ENCODE measurements at places on chromosomes 2 and 18.

- no peak for DNase-seq
Observed at GRCh38 chr18:51525453-51526225, 328.2 kb upstream of the MEX3C start.

- DNase-seq = no peak
Observed at GRCh38 chr2:74703373-74703772, 49.3 kb downstream of the SEMA4F start.

DNA sequence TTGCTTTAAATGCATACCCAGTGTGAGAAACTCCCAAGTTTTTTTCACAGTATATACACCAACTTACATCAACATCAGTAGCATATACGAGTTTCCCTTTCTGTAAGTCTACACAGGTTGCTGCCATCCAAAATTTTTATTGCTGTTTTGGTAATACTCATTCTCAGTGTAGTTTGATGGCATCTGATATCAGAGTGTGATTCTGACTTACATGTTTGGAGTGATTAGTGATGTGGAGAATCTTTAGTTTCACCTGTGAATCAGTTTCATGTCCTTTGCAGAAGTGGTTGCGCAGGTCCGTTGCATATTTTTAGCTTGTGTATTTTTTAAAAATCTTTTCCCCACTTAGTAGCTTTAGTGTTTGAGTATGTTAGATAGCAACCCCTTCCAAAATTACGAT is 50.1 kb downstream of the CCDC74A start:
- DNase-seq = no peak

- DNase-seq = no peak
Observed at GRCh38 chr2:118800736-118801135, 46.7 kb downstream of the EN1 start.

- no peak for DNase-seq
Observed at GRCh38 chr2:45567288-45567963, 43.6 kb downstream of the SRBD1 start.

DNA sequence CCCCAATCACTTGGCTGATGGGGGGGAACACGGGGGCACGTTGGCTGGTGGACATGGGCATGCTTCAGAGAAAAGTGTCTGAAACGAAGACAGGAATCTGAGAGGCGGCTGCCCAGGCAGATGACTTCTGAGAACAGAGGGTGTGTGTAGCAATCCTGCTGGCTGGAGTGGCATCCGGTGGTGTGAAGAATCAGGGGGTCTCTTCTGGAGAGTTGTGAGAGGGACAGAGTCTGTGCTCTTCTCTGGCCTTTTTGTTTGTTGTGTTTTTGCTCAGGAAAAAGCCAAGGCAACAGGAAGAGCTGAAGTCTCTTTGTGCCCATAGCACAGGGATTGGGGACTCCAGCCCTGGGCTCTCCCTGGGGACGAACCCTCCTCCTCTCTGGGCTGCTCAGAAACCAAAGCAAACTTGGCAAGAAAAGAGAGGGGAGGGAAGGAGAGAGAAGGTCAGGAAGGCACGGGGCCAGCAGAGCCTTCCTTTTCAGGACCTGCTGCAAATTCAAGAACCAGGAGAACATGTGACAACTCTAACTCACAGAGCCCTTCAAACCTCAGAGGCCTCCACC is 97.0 kb upstream of the SMAD2 start:
- no peak for DNase-seq

DNA sequence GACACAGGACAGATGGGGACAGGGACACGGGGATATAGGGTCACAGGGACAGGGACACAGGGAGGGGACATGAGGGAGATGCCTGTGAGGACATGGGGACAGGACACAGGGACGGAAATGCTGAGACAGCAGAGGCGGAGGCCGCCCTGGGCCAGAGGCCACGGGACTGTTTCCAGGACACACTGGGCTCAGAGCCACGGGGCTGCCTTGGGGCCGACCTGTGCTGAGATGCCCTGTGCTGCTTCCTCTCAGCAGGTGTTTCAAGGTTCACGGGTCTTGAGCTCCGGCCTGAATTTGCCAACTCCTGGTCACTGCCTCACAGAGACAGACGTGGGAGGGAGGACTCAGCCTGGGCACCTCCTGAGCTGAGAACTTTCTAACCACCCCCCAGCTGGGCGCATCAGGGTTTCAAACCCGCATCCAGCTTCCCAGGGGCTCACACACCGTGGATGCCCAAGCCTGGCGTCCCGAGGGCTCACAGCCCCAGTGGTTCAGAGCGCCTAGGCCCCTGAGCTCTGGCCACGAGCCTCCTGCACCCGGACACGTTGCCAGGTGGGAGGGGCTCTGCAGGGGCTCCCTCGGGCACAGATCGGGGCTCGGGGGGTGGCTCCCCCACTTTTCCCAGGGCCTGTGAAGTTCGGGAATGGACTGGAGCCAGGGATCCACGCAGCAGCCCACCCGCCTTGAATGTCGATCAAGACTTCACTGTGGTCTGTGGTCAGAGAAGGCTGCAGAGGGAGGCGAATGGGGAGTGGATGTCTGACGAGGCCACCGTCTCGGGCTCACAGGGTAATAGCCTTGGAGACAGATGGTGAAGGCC is 64.1 kb downstream of the SLC66A2 start:
- DNase-seq = no peak

- no peak for DNase-seq
Observed at GRCh38 chr2:37632310-37632709, 39.1 kb downstream of the CDC42EP3 start.

DNA sequence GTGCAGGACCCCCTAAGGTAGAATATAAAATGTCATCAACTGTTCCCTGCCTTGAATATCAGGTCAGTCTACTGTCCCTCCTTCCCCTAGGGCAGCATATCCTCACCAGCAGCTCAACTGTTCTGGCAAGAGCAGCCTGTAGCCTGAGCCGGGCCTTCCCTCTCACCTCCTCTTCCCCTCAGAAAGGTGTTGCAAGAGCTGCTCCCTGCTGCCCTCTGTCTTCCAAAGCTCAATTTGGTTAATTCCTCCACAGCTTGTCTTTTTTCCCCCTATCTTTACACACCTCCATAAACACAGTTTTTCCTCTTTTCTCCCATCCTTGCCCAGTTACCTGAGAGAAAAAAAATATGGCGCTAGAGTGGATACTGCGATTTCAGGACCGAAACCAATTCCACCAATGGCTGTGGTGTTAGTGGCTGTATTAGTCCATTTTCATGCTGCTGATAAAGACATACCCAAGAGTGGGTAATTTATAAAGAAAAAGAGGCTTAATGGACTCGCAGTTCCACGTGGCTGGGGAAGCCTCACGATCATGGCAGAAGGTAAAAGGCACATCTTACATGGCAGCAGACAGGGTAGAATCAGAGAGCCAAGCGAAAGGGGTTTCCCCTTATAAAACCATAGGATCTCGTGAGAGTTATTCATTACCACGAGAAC is 184.7 kb downstream of the MREG start:
- peak; percentile 37 for DNase-seq

GRCh38 chr2:55099878-55100820 is 49.9 kb upstream of the RTN4 start:
- no peak for DNase-seq

DNA sequence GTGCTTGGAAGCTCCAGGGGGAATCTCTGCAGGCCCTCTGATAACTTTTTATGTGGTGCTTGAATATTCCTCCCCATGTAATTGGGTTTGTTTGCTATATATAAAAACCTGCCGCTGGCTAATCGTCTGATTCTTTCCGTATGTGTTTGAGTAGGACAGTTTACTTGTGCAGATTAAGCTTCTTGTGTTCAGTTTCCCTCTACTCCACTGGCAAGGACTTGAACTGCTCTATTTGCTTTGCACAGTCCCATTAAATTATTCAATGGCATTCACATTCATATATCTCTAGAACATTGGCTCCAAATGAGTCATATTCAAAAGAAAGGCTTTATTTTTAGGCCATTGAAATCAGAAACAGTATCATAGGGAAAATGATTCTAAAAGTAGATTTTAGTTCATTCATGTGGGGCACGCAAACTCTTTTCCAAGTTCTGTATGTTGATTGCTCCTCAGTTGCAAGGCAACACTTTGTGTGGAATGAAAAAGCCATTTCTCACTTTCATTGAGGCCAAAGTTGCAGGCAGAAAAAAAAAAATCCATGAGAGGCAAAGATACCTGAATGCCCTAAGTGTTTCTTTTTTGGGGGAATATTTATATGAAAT is 1682.3 kb upstream of the PIK3C3 start:
- DNase-seq = no peak

- DNase-seq = no peak
Observed at GRCh38 chr2:156350374-156351142, 18.0 kb upstream of the NR4A2 start.

DNA sequence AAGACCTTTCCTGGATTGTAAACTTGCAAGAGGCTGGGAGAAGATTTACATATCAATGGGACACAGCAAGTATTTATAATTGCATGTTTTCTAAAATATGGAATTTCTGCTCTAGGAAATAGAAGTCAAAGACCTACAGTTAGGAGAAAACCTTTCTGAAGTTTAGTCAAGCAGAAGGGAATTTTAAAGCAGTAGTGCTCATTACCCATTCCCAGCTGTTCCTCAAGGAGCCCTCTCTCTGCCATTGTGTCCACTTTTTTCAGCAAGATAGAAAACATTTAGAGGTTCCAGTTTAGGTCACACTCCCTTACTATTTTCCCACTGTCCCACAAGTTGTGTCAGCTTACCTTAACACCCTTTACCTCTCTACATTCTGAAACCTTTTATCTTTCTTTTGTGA is 584.0 kb upstream of the CHAC2 start:
- DNase-seq = no peak

DNA sequence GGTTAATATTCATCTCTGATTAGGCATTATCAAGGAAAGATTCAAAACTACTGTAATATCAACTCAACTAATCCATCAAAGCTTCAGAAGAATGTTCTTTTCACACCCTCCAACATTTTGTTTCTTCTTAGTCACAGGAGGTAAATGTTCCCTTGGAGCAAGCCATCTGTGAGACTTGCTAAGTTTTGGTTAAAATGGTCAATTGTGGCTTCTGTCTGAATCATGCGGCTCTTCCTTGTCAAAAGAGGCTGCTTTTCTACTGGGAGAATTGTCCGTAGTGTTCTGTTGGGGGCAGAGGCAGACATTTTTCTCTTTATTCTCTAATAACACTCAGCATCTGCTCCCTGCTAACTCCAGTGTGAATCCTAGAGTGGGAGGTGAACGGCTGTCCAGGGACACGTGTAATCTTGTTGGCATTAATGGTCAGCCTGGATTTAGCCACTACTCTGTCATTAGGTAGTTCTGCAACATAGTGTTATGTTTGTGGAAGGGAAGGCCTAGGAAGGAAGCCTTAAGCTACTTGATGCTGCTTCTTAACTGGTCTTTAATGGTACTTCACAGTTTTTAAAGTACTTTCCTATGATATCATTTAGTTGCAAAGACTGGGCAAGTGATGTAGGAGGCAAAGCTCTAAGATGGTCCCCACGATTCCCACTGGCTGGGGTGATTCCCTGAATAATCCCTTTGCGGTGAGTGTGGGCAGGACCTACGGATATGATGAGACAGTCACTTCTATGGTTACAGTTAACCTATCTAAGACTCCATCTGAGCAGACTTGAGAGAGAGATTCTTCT is 22.6 kb upstream of the FAP start:
- no peak for DNase-seq

DNA sequence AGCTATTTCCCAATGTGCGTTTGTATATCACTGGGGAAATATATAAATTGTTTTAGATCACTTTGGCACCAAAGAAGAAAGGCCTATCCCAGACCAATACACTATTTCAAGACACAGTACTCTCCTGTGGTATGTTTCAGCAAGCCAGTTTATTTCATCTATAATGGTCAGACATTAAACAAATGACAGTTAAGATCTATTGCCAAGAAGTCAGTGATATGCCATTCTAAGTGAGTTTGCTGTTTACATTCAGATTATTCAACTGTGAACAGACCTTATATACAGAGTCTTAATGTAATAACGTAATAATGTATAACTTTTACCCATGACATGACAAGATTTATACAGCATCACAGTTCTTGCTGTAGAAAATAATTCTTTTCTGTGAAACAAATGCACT is 352.7 kb downstream of the CDH7 start:
- no peak for DNase-seq

DNA sequence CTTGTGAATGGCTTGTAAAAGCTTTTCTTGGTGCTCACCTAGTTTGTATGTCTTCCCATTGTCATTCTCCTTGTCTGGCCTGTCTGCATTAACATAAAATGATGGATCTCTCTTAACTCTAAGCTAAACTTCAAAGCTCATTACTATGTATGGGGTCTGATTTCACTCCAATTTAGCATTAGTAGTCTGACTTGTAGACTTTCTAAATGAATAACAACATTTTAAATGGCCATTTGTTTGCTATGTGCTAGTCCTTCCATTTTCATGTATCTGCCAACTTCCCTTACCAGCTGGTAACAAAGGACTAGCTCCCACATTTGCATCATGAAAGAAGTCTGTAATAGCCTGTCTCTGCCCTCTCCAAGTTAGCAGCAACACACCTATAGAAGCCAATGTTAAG is 324.2 kb upstream of the RGPD4 start:
- no peak for DNase-seq

- DNase-seq = no peak
Observed at GRCh38 chr18:25876330-25876948, 214.0 kb downstream of the SS18 start.

DNA sequence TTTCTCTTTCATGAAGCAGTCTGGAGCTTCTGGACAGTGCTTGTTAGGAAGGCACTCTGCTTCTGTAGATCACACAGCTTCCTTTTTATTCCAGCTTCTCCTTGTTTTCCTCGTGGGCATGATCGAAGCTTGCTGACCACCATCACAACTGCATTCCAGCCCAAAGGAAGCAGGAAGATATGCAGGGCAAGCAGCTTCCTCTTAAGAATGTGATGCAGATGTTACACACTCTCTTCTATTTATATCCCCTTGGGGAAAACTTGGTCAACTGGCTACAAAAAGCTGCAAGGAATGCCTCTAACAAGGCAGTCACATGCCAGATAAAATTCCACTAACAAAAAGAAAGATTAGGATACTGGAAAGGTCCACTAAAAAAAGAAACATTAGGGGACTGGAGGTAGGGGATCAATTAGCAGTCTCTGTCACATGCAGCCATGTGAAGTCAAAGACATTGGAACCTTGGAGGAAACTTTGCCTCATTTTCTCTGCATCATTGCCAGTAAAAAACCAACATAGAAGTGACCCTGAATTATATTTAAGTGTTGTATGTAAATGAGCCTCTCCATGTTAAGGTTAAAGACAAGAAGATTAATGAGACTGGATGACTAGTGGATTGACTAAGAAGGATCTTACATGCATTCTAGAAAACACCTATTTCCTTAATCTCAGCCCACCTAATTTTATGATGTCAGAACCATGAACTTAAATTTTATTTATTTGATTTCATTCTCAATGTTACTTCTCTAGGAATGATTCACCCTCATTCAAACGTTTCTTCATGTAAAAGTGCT is 98.3 kb downstream of the NAB1 start:
- no peak for DNase-seq

- DNase-seq = no peak
Observed at GRCh38 chr2:138061961-138062360, 97.7 kb downstream of the HNMT start.
